Naive B cell (primary cell): ENCODE measurements at places on chromosomes 16 and 17. TPM values are rescaled to one million over a fixed set of nuclear protein-coding genes. Genes with fewer than 3 reads are reported as not detected.

The B4GALNT2 gene
- not detected for polyA plus RNA-seq

The TP53TG3D gene
- 0.84 TPM for polyA plus RNA-seq

The C17orf58 gene
- 1.5 TPM for polyA plus RNA-seq

The TP53TG3C gene
- polyA plus RNA-seq: not detected

The C17orf78 gene
- not detected for polyA plus RNA-seq
